GOT3 (cell line): ENCODE measurements at places on chromosomes 12 and 14.

DNA sequence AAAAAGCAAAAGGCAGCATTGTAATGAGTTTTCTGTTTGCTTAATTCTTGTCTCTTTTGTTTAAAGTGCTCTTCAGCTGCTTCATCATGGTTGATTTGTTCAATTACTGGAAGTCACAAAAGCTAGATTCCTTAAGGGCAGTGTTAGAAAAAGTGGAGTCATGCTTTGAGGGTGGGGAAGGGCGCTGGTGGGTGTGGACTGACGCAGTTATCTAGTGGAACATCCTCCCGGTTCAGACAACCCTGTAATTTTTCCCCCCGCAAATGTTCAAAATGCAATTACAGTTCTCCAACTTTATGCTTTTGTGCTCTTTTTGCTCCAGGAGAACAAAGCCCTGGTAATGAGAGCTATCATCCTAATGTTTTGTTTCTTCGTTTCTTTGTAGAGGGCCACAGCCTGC, 2.1 kb downstream of the AKAP6 start:
- DNase-seq, result no peak

DNA sequence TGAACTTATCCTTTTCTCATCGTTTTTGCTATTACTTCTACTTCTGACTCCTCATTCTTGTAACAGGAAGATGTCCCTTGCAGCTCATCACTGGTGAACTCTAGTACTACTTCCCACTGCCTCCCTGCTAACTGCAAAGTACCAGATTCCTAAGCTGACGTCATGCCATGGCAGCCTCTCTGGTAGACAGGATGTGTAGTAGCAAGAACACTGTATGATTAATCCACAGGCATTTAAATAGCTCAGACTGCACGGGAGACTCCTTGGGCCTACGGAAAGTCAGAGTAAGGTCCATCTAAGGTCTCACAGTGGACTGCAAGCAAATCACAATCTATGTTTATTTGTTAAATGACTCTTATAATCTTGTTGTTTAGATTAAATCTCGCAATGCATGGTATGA, 43.5 kb downstream of the DNAI7 start:
- DNase-seq, result peak; percentile 14

DNA sequence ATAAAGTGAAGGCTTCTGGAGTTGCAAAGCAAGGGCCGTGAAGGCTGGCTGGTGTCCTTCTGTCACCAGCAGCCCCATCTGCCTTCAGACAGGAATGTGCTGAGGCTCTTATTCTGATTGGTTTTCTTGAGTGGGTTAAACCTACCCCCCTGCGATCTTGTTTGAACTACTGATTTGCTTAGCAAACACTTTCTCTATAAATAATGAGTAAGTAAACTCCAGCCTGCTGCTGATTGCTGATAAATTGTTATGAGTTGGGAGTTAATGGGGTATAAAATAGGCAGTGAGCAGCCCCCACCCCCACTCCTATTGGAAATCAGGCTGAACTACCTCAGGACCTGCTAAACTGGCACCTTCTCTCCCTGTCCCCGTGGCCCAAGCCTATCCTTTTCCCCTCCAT, 146.1 kb upstream of the NOS1 start:
- no peak for DNase-seq

DNA sequence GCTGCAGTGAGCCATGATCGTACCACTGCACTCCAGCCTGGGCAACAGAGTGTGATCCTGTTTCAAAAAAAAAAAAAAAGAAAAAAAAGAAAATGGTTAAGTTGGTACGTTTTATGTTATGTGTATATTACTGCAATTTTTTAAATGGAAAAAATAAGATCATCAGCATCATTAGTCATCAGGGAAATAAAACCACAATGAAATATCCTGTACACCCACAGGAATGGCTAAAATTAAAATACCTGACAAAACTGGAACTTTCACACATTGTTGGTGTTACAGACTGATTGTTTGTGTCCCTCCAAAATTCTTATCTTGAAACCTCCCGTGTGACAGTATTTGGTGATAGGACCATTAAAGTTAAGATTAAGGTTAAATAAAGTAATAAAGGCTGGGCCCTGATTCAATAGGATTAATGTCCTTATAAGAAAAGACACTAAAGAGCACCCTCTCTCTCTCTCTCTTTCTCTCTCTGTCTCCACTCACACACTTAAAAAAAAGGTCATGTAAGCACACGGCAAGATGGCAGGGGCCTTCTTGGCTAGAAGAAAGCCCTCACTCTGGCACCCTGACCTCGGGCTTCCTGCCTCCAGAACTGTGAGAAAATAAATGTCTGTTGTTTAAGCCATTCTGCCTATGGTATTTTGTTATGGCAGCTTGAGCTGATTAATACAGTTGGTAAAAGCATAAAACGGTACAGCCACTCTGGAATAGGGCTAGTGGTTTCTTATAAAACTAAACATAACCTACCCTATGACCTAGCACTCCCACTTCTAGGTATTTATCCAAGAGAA, 48.3 kb upstream of the ZFP36L1 start:
- DNase-seq, result no peak

GRCh38 chr12:89386138-89386537, 33.8 kb upstream of the DUSP6 start:
- DNase-seq, result no peak

- peak; percentile 67 for DNase-seq
These were observed 14.4 kb upstream of the CD27 start for GRCh38 chr12:6430124-6430989.

- no peak for DNase-seq
These were observed 2.0 kb upstream of the MDM1 start for GRCh38 chr12:68334132-68334531.

DNA sequence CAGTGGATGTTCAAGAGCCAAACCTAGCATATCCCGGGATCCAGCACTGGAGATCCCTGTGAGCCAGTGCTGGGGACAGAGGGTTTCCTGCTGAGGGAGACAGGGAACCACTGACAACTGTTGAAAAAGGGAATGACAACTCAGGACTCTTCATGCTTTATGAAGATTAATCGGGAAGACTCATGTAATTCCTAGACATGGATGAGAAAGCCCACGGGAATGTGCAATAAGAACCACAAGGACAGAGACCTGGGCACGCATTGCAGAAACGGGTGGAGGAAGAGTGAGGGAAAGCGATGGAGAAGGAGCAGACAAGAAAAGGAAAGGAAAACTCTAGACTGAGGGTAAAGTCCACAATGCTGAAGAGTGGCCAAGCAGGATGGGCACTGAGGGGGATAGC, 296.0 kb downstream of the PCNX1 start:
- DNase-seq, result no peak

GRCh38 chr12:54762390-54762789, 91.9 kb upstream of the MUCL1 start:
- DNase-seq, result no peak

- no peak for DNase-seq
These were observed 164.6 kb downstream of the TMEM117 start for GRCh38 chr12:44000309-44000952.

GRCh38 chr14:74638966-74639365, 26.9 kb upstream of the LTBP2 start:
- DNase-seq, result no peak

- no peak for DNase-seq
These were observed 496 bp upstream of the ISCU start for GRCh38 chr12:108561852-108562347.

GRCh38 chr14:81219759-81220579, 790 bp downstream of the GTF2A1 start:
- no peak for DNase-seq

GRCh38 chr12:71460850-71461609, 21.4 kb downstream of the LGR5 start:
- no peak for DNase-seq

GRCh38 chr12:50514526-50515276, 9.9 kb downstream of the DIP2B start:
- DNase-seq, result no peak

- DNase-seq, result no peak
These were observed 101.4 kb downstream of the SLC8A3 start for GRCh38 chr14:70087380-70087697.

GRCh38 chr14:69090187-69090789, 62.6 kb downstream of the DCAF5 start:
- DNase-seq, result no peak

GRCh38 chr14:103894034-103894722, 34.1 kb upstream of the TDRD9 start:
- no peak for DNase-seq
